ENCODE measurements at places on chromosomes 4 and X.

DNA sequence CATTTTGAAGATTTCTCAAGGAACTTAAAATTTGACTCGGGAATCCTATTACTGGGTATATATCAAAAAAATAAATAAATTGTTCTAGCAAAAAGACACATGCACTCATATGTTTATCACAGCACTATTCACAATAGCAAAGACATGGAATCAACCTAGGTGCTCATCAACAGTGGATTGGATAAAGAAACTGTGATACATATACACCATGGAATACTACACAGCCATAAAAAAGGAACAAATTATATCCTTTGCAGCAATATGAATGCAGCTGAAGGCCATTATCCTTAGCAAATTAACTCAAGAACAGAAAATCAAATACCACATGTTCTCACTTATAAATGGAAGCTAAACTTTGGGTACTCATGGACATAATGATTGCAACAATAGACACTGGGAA is 97.4 kb downstream of the CENPC start:
- no peak for DNase-seq

DNA sequence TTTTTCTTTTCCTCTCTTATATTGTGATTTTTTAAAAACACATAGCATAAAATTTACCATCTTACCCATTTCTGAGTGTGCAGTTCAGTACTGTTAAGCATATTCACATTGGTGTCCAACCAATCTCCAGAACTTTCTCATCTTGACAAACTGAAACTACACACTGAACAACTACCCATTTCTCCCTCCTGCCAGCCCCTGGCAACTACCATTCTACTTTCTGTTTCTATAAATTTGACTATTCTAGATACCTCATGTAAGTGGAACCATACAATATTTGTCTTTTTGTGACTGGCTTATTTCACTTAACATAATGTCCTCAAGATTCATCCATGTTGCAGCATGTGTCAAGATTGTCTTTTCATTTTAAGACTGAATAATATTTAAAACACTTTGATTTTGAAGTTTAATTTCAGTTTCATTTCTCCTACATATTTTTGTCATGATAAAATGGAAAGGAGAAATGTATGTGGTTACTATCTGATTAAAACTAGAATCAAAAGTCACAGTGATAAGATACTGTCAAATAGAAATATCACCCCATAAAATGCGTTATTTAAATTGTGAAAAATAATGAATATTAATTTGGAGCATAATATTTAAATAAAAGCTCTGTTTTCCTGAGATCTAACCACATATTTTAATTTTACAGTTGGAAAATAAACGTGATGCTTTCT is 122.8 kb downstream of the DIPK2B start:
- DNase-seq, result no peak

- peak; percentile 24 for DNase-seq
Measured at GRCh38 chr4:6475492-6476020, 3.1 kb upstream of the PPP2R2C start.

GRCh38 chrX:15675490-15675921 is 10.9 kb upstream of the CLTRN start:
- peak; percentile 83 for DNase-seq

- DNase-seq, result no peak
Measured at GRCh38 chrX:482192-482701, 95.5 kb upstream of the PPP2R3B start.

- DNase-seq, result no peak
Measured at GRCh38 chr4:44479731-44480130, 31.1 kb upstream of the KCTD8 start.

GRCh38 chr4:54363037-54363436 is 133.9 kb downstream of the PDGFRA start:
- DNase-seq, result no peak

DNA sequence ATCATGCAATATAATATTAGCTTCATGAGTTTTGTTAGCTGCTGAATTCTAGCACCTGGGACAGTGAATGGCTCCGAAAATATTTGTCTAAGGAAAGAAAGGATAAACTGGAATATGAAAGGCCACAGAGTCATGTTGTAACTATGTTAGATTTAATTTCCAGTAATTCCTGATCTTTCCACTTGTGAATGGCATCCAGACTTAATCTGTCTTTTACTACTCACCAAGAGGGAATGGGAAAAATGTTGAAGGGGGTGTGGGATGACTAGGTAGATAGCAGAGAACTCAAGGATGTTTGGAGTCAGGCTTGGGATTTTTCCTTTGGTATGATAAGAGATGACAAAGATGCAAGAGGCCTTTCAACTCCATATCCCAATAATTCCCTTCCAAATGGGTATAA is 9.4 kb downstream of the ADH6 start:
- no peak for DNase-seq

- no peak for DNase-seq
Measured at GRCh38 chrX:150715184-150715583, 22.0 kb downstream of the MTMR1 start.

DNA sequence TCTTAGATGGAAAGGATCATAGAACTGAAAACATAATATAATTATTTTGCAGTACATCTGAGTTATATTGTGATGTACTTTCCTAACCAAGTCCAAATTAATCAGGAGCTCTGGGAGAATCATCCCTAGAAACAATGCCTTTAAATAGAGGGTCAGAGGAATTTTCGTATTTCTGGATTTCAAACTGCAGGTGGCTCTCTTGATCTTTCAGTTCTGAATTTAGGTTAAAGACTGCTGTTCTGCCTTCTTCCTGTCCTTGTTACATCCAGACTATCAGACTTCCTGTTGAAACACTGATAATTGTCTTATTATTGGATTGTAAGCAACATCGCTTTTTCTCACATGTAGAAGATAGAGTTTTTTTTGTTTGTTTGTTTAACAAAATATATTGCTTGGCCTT is 142.7 kb downstream of the RPA4 start:
- no peak for DNase-seq

GRCh38 chrX:49884290-49884862 is 5.1 kb downstream of the USP27X start:
- DNase-seq, result peak; percentile 58

DNA sequence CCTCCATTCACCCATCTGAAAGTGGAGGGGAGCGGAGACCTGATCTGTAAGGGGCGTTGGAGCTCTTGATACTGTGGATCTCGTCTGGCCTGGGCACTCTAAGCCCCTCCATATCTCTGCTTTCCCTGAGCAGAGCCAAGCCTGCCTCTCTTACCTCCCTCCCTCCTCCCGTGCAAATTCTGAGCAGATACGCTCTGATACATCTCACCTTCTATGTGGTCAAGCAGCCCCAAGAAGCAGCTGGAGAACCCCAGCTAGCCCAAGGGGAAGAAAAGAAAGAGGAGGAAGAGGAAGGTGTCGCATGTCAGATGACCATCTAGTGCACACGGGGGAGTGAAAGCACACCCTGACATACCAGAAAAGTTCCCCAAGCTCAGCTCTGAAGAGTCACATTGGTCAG is 1.9 kb upstream of the DGAT2L6 start:
- DNase-seq, result no peak

DNA sequence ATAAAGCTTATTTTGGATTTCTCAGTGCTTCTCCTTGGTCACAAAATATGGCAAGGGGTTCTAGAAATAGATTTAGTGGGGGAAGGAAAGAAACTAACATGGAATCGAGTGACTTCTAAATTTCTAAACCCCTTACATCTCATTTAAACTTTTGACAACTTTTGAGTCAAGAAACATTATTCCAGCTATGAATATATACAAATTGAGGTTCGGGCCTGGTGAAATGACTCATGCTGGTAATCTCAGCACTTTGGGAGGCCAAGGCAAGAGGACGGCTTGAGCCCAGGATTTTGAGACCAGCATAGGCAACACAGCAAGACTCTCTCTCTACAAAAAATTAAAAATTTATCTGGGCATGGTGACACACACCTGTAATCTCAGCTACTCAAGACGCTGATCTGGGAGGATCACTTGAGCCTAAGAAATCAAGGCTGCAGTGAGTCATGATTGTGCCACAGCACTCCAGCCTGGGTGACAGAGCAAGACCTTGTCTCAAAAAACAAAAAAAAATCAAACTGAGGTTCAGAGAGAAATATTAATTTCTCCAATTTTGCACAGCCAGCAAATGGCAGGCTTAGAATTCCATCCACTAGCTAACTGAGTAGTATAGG is 99.8 kb downstream of the ANXA3 start:
- DNase-seq, result no peak

GRCh38 chrX:45360571-45360970 is 159.9 kb upstream of the DIPK2B start:
- no peak for DNase-seq

- DNase-seq, result no peak
Measured at GRCh38 chr4:147157860-147158701, 212.4 kb upstream of the TTC29 start.

GRCh38 chr4:126564283-126564854 is 1068.4 kb upstream of the INTU start:
- DNase-seq, result no peak

DNA sequence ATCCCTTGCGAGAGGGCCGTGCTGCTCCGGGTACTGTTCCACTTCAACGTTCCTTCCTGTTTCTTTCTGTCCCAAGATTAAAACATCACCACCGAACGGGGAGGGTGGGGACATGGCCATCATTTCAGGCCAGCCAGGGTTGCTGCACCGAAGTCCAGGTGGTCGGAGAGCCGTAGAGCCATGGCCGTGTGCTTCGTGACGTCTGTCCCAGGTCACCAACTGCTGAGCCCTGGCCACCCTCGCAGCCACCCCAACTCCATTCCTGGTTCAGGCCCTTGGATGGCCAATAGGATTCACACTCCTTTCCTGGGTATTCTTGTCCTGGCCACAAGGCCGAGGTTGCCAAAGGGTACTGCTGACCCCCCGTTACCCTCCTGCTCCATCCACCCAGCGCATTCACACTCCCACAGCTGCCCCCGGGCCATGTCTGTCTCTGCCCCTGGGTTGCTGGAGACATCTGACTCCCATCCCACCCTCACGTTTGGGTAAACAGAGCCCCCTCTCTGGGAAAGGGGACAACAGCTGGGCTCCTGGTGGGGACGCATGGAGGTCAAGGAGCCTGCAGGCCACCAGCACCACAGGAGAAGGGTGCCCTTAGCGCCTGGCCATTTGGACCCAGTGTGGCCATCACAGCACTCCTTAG is 103.2 kb downstream of the HMX1 start:
- no peak for DNase-seq

- DNase-seq, result peak; percentile 51
Measured at GRCh38 chrX:19886883-19887531, 393 bp downstream of the SH3KBP1 start.

DNA sequence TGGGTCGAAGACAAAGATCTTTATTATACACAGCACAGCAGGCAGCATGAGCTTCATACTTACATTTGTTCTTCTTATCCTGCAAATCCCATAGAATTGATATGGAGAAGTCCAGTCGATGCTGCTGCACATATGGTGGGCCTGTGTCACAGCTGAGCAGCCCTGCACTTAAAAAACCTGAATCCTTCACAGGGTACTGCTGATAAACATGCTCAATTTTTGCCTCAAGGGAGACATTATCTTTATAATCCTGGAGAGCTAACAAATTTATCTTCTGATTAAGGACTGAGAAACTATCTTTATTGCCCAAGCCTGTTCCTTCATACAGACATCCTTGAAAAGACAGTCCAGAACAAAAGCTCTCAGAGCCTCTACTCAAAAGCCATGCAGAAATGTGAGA is 434.4 kb upstream of the FAM47C start:
- no peak for DNase-seq

GRCh38 chr4:168019019-168019651 is 73.2 kb upstream of the ANXA10 start:
- DNase-seq, result no peak

GRCh38 chrX:10676235-10676957 is 56.0 kb upstream of the MID1 start:
- DNase-seq, result no peak

DNA sequence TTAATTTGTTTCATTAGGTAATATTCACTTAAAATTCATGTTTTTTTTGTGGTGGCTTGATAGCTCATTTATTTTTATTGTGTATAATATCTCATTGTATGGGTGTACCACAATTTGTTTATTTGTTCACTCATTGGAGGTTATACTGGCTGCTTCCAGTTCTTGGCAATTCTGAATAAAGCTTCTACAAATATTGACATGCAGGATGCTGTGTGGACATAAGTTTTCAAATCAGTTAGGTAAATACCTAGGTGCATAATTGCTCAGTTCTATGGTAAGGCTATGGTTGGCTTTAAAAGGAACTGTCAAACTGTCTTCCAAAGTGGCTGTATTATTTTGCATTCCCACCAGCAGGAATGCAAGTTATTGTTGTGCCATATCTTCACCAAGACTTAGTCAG is 504.5 kb upstream of the GALNTL6 start:
- DNase-seq, result no peak

GRCh38 chr4:130054908-130055307 is 959.0 kb downstream of the C4orf33 start:
- no peak for DNase-seq

DNA sequence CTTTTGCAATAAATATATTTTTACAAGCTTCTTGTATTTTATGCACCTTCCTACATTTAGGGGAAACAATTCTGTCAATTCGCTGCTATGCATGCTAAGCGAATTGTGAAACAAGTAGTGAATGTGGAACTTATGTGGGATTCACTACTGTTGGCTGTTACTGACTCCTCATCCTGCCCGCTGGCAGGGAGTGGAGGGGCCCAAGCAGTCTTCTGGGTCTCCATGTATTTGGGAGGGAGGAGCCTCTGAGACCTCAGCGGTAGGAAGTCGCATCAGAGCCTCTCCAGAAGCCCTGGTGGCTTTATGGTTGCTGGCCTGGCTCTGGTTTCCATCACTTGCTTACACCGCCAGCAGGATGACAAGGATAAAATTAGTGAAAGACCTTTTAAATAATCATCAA is 3.7 kb upstream of the SETD7 start:
- no peak for DNase-seq

DNA sequence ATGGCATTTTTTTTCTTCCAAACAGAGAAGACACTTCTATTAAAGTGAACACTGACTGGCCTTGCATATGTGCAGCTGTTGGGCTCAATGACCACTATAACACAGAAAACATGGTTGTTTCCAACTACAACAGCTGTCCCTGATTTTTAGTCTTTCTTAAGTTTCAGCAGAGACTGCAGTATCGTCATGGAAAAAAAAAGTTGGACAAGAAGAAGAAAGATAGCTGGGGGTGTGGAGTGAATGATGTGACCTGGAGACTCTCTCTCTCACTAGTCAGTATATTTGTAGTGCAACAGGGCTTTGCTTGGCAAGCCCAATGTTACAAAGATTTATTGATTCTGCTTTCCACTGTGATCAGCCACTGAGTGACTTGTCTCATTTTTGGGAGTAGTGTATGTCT is 29.5 kb upstream of the C4orf54 start:
- DNase-seq, result no peak

GRCh38 chr4:80265571-80266252 is 752 bp upstream of the FGF5 start:
- DNase-seq, result no peak

- DNase-seq, result no peak
Measured at GRCh38 chrX:107677501-107677901, 49.2 kb downstream of the PRPS1 start.
